ENCODE measurements at places on chromosomes 12 and 14.

DNA sequence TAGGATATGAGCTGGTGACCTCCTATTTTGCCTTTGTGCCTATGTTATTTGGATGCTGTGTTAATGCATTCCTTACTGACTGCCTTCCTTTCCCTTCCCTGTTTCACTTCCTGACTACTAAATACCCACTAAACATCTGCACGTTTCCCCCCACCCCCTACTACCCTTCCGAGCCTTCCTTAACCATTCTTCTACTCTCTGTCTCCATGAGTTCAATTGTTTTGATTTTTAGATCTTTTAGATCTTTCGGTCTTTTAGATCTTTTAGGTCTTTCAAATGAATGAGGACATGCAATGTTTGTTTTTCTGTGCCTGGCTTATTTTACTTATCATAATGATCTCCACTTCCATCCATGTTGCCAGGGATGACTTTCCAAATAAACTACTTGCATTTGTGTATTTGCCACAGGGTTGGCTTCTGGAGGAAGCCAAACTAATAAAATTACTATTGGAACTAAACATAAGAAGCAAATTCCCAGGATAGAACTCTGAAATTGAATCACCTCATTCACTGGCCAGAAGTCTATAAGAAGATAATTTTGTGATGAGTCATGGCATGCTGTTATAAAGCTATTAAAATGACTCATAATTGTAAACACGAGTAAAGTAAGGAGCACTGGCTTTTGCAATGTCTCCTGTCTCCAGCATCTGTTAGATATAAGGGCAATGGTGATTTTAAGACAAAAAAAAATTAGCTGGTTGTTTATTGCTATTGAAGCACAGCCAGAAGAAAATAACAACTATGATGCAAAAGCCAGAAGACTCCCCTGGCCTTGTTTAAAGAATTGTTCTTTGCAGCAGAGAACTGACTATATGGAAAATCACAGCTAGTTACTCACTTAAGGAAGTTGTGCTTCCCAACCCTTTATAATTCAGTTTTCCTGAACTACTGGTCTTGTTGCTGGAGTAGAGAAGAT, 586.3 kb downstream of the LRFN5 start:
- no peak for DNase-seq

DNA sequence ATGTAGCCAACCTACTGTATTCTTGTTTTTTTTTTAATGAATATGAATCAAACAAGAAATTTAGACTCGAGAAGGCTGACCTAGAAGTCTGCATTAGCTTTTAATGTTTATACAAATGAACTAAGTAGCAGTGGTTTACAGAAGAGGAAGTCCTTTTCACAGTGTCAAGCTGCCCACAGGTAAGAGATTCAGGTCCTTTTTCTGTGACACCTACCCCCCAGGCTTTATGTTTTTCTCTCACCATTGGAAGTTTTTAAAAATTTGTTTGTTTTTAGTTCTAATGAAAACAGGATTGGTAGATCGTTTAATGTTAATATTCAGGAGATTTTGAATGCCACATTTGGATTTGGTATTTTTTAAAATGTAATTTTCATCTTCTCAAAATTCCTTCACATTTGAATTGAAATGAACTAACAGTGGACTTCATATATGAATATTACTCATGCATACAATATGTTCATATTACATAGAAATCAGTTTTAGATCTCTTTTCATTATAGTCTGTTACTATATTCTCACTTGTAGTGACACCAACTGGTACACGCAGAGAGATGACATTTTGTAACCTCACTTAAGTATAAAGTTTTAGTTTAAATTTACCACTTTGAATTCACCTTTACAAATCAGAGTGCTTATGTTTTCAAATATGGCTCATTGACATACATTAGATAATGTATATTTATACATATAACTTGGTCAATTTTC, 29.7 kb downstream of the ATF7IP start:
- DNase-seq, result no peak

GRCh38 chr12:79521576-79521975, 169.2 kb downstream of the PAWR start:
- DNase-seq, result no peak

- DNase-seq, result no peak
These were observed 8.8 kb upstream of the FOXG1 start for GRCh38 chr14:28757786-28758185.

GRCh38 chr14:91454155-91454554, 36.5 kb upstream of the CCDC88C start:
- DNase-seq, result no peak

DNA sequence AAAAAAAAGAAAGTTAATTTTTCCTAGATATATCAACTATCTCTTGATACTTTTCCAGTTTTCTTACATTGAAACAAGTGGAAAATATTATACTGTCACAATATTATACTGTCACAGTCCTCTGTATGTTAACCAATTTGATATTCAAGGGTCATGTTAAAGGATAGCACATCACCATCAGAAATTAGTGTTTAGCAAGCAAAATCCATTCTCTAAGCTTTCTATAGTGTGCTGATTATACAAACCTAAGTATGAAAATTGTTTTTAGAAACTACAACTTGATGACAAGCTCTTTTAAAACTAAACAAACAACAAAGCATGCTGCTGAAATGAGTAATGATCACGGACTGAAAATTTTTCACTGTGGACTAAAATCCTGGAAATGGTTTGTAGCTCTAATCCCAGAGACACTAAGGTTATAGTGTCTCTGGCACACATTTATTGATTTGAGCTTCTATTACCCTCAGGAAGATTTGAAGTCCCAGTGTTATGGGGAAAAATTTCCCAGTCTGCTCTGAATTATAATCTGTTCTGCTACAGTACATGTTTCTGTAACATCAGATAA, 9.7 kb downstream of the SPTSSA start:
- DNase-seq, result no peak

DNA sequence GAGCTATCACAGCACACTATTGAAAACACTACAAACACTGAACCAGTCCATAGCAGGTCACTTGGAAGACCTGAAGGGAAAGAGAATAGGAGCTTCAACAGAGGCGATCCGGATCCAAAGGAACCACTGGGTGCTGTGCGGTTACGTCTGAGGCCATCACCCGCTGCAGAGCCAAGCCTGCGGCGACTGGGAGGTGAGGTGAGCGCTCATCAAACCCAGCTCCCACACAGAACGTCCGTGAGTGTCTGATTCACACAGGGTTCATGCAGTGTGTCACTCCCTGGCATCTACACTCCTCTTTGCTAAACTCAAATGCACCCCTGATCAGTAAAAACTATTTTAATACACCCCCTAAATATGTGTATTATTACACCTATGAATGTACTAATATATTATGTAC, 64.1 kb downstream of the TMEM132D start:
- DNase-seq, result no peak

DNA sequence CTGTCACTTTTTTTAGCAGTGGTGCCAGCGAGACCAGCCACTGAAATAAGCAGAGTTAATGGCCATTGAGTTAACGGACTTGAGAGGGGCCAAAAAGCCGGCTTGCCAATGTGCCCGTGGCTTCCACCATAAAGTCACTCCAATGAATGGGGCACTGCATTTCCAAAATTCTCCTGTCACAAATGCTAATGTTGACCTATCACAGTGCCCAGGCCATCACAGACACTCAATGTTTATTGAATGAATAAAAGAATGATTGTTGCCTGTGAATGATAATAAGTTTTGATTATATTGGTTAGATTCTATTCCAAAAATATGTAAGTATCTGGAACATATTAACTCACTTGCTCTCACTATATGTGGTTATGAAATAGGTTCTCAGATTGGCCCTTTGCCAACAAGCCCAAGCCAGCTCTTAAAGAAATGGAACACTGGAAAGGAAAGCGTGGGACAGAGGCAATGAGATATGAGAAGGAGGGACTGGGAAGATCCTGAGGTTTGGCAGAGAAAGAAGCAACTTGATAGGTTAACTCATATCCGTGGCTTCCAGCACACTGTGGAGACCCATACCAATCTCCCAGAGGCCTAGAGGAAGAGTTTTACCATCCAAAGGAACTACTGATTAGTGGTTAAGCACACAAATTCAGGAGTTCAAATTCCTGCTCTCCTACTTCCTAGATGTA, 108.7 kb downstream of the BTG1 start:
- no peak for DNase-seq

- no peak for DNase-seq
These were observed 259.6 kb downstream of the AKAP6 start for GRCh38 chr14:32588448-32589320.

- DNase-seq, result no peak
These were observed 182.9 kb downstream of the GLT1D1 start for GRCh38 chr12:129036135-129036534.

GRCh38 chr12:9051158-9051550, 61.8 kb downstream of the KLRG1 start:
- no peak for DNase-seq
